ENCODE measurements at places on chromosomes 13 and 19.

- DNase-seq, result no peak
Observed at GRCh38 chr13:111203736-111204389, 88.8 kb downstream of the ARHGEF7 start.

GRCh38 chr19:3591876-3592613 lies 6.8 kb downstream of the GIPC3 start:
- no peak for DNase-seq

- DNase-seq, result no peak
Observed at GRCh38 chr13:110565296-110565695, 3.8 kb upstream of the RAB20 start.

- DNase-seq, result no peak
Observed at GRCh38 chr19:32877323-32877912, 7.9 kb upstream of the SLC7A9 start.

DNA sequence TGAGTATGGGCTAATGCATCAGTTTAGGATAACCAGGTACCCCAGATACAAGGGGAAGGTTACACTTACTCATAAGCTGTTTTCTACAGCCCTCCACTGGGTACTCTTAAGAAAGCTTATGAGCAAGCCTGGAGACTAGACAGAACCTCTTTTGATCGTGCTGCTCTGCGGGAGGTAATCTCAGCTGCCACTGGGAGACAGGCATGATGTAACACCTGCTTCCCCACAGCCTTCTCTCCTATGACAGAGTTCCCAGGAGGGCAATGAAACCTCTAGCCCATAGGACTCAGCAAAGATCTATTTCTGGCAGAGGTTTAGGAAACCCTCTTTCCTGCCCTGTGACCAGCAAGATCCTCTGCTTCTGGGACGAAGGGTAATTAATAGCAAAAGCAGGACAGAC lies 65.6 kb downstream of the WASF3 start:
- DNase-seq, result no peak

- no peak for DNase-seq
Observed at GRCh38 chr19:17861542-17862402, 2.1 kb downstream of the RPL18A start.

DNA sequence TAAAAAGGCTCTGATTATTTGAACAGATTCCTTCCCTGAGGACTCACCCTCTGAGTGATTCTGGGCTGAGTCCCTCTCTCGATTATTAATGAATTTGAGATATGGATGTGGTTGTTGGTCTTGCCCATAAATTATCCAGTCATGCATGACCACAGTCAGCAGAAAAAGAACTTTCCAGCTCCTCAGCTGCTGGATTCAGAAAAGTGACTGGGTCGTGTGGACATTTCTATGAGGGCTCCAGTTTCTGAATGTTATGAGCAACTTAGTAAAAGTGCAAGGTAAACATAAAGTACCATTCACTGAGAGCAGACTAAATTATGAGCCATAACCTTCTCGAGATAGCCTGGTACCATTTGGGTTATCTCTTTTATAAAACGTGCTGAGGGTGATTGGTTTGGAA lies 100.1 kb upstream of the CLDN10 start:
- no peak for DNase-seq

GRCh38 chr19:6020972-6021805 lies 43.2 kb upstream of the RANBP3 start:
- DNase-seq, result no peak

GRCh38 chr19:21028969-21029268 lies 8.5 kb downstream of the ZNF430 start:
- no peak for DNase-seq

DNA sequence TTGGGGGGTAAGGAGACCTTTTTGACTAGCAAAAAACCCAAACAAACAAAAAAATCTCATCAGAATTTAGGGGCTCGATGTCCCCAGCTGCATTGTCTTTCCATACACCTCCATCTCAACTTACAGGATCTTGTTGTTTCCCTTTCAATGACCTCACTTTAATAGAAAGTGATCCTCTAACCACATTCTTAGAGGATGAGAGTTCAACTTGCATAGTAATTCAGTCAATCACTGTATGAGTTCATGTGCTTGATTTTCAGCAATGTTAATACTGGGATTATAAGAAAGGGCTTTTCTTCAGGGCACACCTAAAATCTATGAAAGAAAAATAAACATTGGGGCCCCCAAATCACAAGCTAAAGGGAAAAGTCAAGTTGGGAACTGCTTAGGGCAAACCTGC lies 1512.0 kb downstream of the SLITRK1 start:
- no peak for DNase-seq

DNA sequence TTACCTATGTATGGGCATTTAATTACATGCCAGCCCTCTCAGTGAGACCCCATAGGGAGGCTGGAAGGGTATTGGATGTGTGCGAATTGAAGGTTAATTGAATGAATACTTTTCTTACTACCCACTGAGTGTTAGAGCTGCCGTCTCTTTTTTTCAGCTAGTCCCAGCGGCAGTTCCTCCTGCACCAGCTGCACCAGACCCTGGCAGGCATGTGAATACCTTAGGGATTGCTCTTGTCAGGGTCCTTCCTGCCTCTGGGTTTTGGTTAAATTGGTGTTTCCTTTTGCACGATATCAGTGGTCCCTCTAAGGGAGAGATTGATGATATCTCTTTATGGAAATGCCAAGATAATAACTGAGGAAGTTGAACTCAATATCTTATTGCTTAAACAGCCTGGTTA lies 9.8 kb upstream of the CXCL17 start:
- DNase-seq, result no peak

GRCh38 chr13:24328145-24328544 lies 18.8 kb downstream of the C1QTNF9 start:
- no peak for DNase-seq

DNA sequence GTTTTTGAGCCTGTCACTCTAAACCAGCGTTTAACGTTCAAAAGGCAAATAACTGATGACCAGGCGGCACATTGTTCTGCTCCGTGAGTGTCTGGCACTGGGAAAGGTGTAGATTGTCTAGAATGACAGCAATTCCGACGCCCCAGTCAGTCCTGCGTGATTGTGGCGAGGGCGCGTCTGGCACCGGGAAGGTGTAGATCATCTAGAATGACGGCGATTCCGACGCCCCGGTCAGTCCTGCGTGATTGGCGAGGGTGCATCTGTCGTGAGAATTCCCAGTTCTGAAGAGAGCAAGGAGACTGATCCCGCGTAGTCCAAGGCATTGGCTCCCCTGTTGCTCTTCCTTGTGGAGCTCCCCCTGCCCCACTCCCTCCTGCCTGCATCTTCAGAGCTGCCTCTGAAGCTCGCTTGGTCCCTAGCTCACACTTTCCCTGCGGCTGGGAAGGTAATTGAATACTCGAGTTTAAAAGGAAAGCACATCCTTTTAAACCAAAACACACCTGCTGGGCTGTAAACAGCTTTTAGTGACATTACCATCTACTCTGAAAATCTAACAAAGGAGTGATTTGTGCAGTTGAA lies 26.1 kb upstream of the NDUFS7 start:
- DNase-seq, result no peak

DNA sequence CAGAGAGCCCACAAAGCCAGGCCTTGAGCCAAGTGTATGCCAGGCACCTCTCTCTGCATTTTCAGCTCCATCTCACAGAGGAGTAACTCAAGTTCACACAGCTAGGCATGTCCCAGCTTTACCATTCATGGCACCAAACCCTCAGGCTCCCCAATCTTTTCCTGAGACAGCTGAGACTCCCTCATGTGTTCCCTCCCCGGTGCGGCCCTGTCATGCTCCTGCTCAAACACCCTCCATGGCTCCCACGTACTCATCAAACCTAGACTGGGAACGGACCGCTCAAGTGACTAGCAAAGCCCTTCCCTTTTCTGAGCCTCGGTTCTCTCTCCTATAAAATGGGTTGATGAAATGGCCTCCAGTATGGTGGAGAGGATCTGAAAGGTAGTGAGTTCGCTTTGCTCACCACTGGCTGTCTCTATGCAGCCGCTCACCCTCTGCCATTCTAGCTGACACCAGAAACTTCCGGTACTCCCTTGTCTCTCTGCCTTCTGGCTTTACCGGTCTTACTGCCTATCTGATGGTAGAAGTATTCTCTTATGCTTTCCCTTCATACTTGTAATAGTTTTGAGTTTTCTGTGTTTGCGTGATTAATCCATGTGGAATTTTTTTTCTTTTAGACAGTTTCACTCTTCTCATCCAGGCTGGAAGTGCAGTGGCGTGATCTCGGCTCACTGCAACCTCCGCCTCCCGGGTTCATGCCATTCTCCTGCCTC lies 7.8 kb upstream of the SLC44A2 start:
- DNase-seq, result no peak

DNA sequence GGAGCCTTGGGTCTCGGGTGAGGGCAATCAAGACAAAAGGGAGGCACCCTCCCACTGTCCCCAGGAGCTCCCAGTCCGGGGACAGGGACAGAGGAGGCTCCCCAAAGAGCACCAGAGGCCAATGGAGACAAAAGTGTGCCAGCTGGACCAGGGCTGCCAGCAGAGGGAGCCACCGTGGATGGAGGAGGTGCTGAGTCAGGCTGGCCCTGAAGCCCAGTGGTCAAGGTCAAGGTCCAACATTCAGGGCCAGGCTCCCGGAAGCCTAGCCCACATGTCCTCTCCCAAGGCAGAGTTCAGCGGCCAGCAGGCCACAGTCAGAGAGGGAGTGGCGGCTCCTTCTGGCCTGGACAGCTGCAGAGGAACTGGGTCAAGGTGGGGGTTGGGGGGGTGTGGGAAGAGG lies 8.4 kb downstream of the COL5A3 start:
- no peak for DNase-seq

DNA sequence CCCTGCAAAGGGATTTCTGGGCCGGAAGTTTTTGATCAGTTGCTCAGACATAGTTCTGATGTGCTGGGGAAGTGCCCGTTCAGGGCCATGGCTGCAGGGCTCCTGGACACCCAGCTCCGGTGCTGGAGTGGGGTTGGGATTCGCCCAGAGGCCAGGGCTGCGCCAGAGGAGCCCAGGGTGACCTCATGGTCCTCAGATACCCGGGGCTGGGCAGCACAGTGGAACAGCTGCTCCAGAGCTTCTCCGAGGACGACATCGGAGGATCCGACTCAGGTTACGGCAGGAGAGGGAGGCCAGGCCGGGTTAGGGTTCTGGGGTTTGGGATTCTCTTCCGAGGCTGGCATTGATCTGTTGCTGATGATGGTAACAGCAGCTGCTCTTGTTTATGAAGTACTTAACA lies 20.9 kb downstream of the CARM1 start:
- no peak for DNase-seq

- peak; percentile 16 for DNase-seq
Observed at GRCh38 chr19:4566402-4567051, 7.0 kb upstream of the SEMA6B start.

- DNase-seq, result peak; percentile 4
Observed at GRCh38 chr13:39684531-39685137, 29.2 kb downstream of the COG6 start.

GRCh38 chr19:49071860-49072547 lies 495 bp downstream of the KCNA7 start:
- no peak for DNase-seq

- no peak for DNase-seq
Observed at GRCh38 chr13:106241974-106242953, 293.2 kb downstream of the EFNB2 start.

- DNase-seq, result no peak
Observed at GRCh38 chr19:31392464-31392863, 43.2 kb upstream of the TSHZ3 start.

DNA sequence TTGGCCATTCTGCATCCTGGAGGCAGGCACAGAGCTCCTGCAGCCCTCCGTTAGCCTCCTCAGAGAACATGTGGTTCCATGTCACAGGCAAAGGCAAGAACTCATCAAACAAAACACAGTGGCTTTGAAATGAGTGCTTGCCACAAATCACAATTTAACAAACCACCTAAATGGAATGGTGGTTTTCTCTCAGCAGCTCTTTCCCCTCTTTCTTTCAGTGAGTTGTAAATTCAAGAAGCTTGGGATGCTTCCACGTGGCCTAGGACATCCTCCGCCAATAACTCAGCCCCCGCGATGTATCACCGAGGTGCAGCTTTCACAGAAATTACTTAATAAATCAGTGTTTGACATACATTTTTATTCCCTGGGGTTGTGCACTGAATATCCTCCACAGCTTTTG lies 65.4 kb upstream of the RFC3 start:
- DNase-seq, result no peak

DNA sequence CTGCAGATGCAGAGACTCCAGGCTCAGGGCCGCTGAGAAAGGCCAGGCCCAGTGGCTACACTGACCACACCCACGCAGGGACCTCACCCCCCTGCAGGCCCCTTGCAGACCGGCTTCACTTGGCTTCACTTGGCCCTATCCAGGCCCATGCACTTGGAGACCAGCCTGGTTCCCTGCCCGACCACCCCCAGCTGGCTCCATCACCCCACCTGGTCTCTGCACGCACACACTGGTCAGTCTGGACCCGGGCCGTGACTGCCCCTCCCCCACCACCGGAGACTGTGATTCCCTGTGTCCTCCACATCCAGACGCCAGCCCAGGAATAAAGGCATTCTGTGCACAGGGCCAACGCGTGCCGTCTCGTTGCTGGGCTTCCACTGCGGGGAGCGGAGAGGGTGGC lies 4.9 kb upstream of the EBI3 start:
- DNase-seq, result no peak

DNA sequence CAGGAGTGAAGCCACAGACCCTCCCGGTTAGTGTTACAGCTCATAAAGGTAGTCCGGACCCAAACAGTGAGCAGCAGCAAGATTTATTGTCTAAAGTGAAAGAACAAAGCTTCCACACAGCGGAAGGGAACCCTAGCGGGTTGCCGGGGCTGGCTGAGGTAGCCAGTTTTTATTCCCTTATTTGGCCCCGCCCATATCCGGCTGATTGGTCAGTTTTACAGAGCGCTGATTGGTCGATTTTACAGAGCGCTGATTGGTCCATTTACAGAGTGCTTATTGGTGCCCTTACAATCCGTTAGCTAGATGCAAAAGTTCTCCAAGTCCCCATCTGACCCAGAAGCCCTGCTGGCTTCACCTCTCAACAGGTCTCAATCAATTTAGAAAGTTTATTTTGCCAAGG lies 126.0 kb upstream of the RFC3 start:
- DNase-seq, result no peak

- DNase-seq, result peak; percentile 99
Observed at GRCh38 chr19:12912571-12912970, 6.5 kb downstream of the SYCE2 start.

GRCh38 chr13:63393112-63393511 lies 1977.5 kb upstream of the PCDH20 start:
- no peak for DNase-seq

DNA sequence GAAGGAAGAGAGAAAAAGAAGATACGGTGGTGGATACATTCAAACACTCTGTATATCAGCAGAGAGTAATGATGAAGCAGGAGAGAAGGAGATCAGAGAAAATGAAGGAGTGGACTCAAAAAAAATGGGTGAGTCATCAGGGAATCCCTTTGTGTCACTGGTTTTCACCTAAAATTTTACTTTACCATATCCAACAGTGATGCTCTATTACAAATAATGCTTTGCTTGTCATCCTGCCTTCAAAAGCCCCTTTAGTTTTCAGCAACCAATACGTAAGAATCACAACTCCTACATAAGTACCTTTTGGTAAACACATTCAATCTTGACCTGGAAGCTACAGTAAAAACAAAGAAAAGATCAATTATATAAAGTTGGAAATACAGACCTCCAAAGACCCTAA lies 88.8 kb downstream of the ENOX1 start:
- no peak for DNase-seq

- no peak for DNase-seq
Observed at GRCh38 chr13:52459668-52460067, 4.4 kb downstream of the CKAP2 start.
